ENCODE measurements at places on chromosomes 7 and 10.
A peak's percentile ranks its signal among the peaks of the same experiment; 100 is the strongest.

GRCh38 chr10:97016728-97017473, 168.9 kb downstream of the SLIT1 start:
- no peak for DNase-seq

DNA sequence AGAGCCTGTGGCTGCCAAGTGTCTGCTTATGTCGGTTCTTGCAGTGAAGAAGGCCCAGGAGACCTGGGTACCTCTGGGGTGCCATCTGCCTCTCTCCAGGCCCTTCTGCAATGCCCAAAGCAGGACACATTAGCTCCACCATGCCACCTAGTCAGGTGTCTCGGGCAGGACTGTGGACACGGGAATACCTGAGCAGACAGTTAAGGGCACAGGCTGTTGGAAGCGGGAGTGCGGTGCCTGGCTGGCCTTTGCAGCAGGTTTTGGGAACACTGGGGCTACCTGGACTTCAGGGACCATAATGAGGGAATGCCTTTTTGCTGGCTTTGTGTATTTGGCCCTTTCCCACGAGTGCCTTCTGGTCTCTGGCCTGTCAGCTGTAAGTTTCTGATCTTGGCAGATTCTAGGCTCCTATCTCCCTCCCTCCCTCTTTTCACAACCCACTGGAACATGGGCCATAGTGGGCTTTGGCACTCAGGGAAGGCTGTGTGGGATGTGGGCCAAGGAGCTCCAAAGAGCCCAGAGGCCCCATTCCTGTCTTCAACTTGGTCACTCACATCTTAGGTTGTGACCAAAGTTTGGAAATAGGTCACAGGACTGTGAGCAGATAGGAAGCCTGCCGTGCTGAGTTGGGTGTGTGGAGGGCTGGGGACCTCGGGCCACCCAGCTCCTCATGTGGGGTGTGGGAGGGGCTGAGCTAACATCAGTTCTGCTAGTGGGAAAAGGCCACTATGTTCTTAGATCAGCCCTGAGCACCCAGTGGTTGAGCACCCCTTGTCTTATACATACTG, 41.5 kb upstream of the CXCL12 start:
- DNase-seq = no peak

- no peak for DNase-seq
These were observed 33.0 kb downstream of the AKAP9 start for GRCh38 chr7:91973639-91974038.

DNA sequence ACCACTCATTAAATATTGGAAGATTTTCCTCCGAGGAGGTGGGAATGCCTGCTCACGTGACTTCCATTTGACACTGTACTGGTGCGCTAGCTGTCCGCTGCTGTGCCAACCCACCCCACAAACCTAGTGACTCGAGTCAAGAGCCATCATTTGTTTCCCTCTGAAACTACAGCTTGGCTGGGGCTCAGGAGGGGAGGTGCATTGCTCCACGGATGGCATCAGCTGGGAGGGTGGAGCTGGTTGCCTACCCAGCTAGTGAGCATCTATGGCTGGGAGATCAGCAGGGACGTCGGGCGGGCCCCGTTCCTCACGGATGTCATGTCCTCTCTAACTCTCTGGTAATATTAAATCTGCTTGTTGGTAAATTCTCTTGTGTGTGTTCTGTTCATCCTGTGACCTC, 9.5 kb upstream of the FOXL3 start:
- no peak for DNase-seq

DNA sequence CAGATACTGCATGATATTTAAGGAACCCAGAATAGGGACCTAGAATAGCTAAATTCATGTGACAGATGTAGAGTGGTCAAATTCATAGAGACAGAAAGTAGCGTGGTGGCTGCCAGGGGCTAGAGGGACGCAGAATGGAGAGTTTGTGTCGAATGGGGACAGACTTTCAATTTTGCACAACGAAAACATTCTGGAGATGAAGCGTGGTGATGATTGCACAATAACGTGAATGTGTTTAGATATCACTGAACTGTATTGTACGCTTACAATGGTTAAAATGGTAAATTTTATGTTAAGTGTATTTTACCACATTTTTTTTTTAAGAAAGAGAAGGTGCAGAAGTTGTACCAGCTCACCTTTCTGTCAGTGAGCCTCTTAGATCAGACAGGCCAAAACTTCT, 137.8 kb upstream of the TNS3 start:
- DNase-seq = no peak

GRCh38 chr10:31664803-31665202, 263.8 kb downstream of the ARHGAP12 start:
- no peak for DNase-seq

GRCh38 chr10:114412907-114413797, 8.8 kb upstream of the AFAP1L2 start:
- DNase-seq = peak; percentile 58

- no peak for DNase-seq
These were observed 45.1 kb downstream of the ST8SIA6 start for GRCh38 chr10:17409170-17409733.

DNA sequence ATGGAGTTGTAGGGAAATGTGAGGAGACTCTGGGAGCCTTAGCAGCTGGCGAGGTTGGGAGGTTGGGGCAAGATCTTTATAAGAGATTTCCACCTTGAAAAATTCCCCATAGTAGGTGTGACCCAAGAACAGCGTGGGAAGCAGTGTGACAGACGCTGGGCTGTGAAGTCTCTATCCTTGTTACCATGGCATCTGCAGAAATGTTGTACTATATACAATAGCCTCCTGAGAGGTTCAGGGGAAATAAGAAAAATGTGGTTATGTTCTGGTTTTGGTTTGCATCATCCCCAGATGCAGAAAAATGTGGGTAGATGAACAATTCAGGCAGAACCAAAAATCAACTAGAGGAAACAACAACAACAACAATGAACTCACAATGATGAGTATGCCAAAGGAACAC, 498.6 kb downstream of the SH2D4B start:
- no peak for DNase-seq

DNA sequence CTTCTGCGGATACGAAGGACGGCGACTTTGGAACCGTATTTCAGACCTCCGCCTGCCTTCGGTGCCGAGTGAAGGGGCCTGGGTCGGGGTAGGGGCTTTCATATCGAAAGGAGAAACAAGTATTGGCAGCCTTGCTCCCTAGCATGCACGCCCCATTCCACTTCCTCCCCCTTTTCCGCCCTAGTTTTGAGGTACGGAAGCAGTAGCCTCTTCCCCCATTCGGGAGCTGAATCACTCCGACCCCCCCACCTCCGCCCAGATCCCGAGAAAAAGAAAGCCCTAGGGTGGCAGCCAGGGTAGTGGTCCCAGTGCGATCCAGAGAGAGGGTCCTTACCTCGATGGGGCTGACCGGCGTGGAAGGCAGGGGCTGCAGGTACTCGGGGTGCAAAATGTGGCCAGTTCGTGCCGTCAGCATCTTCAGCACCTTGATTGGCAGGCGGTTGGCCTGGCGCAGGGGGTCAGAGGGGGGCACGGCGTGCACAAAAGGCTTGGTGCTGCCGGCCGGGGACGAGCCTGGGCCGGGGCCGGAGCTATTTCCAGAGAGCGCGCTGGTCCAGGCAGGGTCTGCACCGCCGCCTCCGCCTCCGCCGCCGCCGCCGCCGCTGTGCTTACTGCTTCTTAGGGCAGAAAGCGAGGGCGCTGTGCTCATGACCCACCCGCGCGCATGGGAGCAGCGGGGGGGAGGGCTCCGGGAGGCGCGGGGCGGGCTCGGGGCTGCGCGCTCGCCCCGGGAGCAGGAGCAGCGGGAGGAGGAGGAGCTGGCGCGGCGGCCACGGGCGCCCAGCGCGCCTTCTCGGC, 594 bp downstream of the ZNF503 start:
- DNase-seq = peak; percentile 64

DNA sequence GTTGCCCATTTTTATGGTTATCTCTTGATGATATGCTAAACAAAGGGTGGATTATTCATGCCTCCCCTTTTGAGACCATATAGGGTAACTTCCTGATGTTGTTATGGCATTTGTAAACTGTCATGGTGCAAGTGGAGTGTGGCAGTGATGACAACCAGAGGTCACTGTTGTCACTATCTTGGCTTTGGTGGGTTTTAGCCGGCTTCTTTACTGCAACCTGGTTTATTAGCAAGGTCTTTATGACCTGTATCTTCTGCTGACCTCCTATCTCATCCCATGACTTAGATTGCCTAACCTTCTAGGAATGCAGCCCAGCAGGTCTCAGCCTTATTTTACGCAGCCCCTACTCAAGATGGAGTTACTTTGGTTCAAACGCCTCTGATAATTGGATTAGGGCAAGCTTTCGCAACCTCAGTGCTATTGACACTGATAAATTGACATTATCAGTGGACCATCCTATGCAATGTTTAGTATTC, 36.9 kb downstream of the BAG3 start:
- DNase-seq = peak; percentile 26

DNA sequence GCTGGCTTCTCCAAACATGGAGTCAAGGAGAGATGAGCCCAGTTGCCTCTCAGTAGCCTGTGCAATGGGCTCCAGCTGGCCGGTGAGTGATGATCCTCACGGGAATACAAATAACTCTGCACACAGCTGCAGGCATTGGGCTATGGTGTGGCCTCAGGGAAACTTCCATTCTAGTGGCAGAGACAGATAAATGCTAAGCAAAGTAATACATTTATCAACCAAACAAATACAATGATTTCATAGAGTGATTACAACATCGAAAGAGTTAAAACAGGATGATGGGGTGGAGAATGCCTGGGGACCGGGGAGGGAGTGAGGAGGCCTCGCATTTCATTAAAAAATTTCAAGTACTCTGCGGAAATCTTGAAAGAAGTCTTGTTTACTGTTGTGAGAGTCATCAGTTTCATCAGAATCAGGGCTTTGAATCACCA, 15.0 kb upstream of the AKR1B1 start:
- DNase-seq = no peak

GRCh38 chr7:12256090-12256489, 45.0 kb downstream of the TMEM106B start:
- peak; percentile 31 for DNase-seq

- DNase-seq = no peak
These were observed 20.7 kb upstream of the SPOCK2 start for GRCh38 chr10:72108830-72109635.

DNA sequence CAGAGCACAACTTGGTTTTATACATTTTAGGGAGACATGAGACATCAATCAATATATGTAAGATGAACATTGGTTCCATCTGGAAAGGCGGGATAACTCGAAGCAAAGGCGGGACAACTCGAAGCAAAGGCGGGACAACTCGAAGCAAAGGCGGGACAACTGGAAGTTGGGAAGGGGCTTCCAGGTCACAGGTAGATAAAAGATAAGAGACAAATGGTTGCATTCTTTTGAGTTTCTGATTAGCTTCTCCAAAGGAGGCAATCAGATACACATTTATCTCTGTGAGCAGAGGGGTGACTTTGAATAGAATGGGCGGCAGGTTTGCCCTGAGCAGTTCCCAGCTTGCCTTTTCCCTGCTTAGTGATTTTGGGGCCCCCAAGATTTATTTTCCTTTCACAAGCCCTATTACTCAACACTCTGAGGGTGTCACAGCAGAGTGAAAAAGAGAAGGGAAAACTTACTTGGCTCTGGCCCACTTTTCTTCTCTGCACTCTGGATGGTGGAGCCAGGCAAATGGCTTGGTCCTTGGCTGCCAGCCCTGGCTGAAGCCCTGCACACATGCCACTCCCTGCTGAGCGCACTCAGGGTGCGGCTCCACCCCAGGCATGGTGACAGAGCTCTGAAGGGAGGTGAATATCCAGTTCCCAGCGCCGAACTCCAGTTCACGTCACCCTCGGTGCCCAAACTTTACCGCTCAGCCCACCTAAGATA, 46.7 kb downstream of the PARD3 start:
- DNase-seq = no peak

DNA sequence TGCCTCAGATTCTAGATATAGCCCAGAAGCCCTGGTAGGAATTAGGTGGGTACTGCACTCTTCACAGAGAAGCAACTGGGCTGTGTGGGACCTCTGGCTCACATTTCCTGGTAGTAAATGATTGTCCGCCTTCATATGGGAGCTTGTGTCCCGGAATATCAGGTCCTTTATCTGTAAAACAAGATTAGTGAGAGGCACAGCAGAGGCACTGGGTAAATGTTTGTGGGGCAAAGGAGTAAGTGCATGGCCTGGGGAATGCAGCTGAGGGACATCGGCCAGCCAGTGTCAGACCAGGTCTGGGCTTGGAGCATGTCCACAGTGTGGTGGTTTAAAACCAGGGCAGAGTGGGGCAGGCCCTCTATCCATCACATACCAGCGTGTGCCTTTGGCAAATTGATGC, 323.3 kb upstream of the ZMIZ1 start:
- no peak for DNase-seq

GRCh38 chr7:1497293-1497927, 6.8 kb downstream of the INTS1 start:
- no peak for DNase-seq

GRCh38 chr10:98268694-98269431, 869 bp upstream of the LOXL4 start:
- DNase-seq = no peak

- peak; percentile 90 for DNase-seq
These were observed 41.3 kb downstream of the ARID5B start for GRCh38 chr10:61942604-61943461.

DNA sequence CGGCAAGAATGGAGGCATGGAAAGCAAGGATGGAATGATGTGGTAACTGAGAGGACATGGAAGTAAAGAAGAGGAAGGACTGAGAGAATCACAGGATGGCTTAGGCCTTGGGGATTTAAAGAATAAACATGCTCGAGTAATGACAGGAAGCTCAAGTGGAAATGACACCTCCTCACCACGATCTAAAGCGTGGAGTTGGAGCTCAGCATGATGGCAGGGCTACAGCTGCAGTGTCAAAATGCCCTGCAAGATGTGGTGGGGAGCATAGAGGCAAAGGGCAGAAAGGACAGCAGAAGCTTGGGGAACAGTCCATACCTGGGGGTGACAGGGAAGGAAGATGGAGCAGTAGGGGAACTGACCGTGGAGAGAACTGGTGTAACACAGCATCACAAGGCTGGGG, 229.5 kb upstream of the PLXNA4 start:
- no peak for DNase-seq

- DNase-seq = peak; percentile 9
These were observed 31.0 kb upstream of the ABCB4 start for GRCh38 chr7:87506246-87507180.

DNA sequence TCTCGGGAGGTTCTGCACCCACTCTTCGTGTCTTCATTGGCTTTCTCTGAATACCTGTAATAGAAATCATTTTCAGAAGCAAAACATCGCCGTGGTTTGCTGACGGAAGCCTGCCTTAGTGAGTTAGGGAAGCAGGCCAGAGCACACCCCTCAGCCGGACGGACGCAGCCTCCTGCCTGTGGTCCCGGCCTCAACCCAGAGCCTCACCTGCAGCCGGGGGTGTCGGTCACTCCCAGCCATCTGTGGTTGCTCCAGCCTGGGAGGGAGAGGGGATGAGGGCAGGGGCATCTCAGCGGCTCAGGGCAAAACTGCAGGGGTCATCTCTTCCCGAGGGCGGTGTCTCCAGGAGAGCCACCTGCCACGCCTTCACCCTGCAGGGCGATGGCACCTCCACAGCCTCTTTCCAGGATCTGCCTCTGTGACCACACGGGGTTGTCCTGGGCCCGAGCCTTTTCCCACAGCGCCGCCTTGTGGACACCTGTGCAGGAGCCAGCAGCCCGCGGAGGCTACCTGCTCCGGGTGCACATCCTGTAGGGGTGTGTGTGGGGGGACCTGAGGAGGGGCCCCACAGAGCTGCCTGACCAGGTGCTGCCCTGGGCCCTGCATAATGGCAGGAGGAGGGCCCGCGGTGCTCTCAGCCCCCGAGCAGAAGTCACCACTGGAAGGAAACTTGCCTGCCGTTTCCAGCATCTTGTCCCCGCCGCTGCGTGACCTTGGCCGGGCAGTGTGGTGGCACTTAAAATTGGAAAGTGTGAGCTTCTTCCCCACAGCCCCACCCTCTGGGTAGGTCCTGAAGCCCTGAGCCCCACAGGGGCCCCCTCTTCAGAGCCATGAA, 21.6 kb upstream of the AP5Z1 start:
- peak; percentile 66 for DNase-seq
